Activated B cell treated with CpG ODN at 0.5 μM for 24 hours (primary cell): ENCODE measurements at places on chromosomes 13 and 19. TPM values are rescaled to one million over a fixed set of nuclear protein-coding genes. Genes with fewer than 3 reads are reported as not detected.

DNA sequence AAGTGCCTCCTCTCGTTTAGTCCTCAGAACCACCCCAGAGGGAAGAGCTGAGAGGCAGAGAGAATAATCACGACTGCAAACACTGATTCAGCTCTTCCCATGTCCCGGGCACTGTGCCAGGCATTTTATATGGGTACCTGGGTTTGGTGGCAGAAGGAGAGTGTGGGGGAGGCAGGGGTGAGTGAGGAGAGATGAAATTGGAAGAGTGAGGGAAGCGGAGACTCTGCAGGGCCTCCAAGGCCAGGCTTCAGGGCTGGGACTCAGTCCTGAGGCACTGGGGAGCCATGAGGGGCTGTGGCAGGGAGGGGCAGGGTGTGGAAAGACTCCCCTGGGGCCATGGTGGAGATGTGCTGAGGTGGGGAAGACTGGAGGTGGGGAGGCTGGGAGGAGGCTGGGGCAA, 8.7 kb downstream of the SYNGR4 start:
- H3K36me3 ChIP-seq: no peaks in the 10 kb centered on the region
- no peak overlapping the region for H3K27ac ChIP-seq
- no peak overlapping the region for H3K4me3 ChIP-seq
- H3K4me1 ChIP-seq: no peaks in the 10 kb centered on the region

The MBD3L2 gene
- total RNA-seq: not detected in 2 replicates

DNA sequence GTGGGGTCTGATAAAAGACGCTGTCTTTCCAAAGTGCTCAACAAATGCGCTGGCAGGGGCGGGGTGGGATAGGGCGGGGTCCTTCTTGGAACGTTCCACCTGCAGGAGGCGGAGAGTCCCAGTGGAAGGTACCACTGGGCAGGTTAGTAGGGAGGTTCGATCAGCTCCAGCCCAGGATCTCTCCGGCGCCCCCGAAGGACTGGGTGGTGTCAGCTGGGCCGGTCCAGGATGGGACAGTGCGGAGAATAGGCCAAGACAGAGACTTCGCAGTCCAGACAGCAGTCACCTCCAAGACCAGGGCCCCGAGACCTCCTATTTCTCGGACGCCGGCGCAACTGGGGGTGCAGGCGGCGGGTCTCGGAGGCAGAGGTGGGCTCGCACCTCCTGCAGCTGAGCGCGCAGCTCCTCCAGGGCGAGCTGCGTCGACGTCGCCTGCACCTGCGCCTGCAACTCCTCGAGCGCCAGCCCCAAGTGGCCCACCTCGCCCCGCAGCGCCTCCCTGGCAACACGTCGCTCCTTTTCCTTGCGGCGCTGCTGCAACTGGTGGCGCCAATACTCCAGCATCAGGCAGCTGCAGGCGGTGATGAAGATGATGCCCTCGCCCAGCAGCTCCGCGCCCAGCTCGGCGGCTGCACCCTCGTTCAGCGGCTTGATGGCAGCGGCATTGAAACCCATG, 21.6 kb downstream of the VASP start:
- peak overlapping the region; percentile 44 for H3K4me3 ChIP-seq
- no peaks in the 10 kb centered on the region for H3K27me3 ChIP-seq
- DNase-seq: no peak
- H3K27ac ChIP-seq: peak overlapping the region; percentile 18

DNA sequence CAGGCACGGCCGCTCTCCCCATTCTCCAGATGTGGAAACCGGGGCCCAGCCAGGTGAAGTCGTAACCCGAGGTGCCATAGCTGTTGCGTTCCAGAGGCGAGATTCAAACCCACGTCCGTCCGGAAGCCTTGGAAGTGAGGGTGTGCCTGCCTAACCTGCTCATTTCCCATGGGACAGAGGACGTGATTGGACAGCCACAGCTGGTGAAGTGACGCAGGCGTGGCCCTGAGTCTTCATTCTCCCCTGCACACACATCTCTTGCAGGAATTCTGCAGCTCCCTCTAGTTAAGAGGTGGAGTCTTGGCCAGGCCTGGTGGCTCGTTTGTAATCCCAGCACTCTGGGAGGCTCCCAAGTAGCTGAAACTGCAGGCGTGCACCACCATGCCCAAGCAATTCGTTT, 16.8 kb downstream of the MEIS3 start:
- no peaks in the 10 kb centered on the region for H3K4me1 ChIP-seq
- H3K36me3 ChIP-seq: no peaks in the 10 kb centered on the region
- DNase-seq: no peak
- H3K27ac ChIP-seq: no peak overlapping the region
- no peak overlapping the region for H3K4me3 ChIP-seq
- H3K27me3 ChIP-seq: peaks cover 42% of the 10 kb centered on the region

- H3K4me3 ChIP-seq: no peak overlapping the region
- H3K27me3 ChIP-seq: peaks cover 19% of the 10 kb centered on the region
Measured at GRCh38 chr13:38921081-38921480, 69.5 kb downstream of the STOML3 start.

DNA sequence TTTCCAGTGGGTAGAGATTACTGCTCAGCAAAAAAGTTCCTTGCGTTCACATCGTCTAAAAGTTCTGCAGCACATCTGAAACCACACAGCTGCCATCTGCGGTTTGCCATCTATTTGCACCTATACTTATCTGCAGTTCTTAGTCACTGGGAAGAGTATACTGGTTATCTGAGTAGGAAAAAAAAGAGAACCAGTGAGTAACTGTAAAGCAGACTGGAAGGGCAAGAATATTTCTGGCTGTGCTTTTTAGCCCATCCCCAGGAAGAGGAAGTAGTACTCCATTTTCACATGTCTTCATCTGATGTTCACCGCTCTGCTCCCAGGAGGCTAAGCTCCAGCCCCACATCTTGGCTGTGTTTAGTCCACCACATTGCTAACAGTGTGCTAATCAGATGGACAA, 35.6 kb downstream of the EFNB2 start:
- DNase-seq: no peak
- H3K27me3 ChIP-seq: peaks cover 37% of the 10 kb centered on the region
- peaks cover 4% of the 10 kb centered on the region for H3K4me1 ChIP-seq

GRCh38 chr19:48190288-48190884, 19.9 kb downstream of the ZSWIM9 start:
- peaks cover 8% of the 10 kb centered on the region for H3K36me3 ChIP-seq
- H3K4me3 ChIP-seq: no peak overlapping the region
- peaks cover 25% of the 10 kb centered on the region for H3K4me1 ChIP-seq
- H3K27ac ChIP-seq: no peak overlapping the region
- H3K27me3 ChIP-seq: no peaks in the 10 kb centered on the region

DNA sequence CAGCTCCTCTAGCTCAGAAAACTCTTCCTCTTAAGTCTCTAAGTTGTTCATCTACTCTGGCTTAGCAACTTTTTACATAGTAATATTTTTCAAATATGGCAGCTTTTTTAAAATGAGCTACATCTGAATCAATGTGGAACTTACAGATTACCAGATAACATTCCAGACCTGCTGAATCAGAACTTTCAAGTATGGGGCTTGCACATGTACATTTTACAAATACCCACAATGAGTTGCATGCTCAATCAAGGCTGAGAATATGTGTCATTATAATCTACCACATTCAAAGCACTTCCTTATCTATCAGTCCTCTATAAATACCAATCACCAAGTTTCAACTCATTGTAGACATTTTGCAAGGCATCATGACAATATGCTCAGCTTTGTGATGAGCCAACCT, 383.1 kb downstream of the FGF14 start:
- no peak for DNase-seq
- H3K4me3 ChIP-seq: no peak overlapping the region
- H3K27ac ChIP-seq: no peak overlapping the region
- H3K27me3 ChIP-seq: no peaks in the 10 kb centered on the region
- H3K36me3 ChIP-seq: no peaks in the 10 kb centered on the region

The PROZ gene
- not detected in 2 replicates for total RNA-seq

- H3K4me3 ChIP-seq: no peak overlapping the region
- no peaks in the 10 kb centered on the region for H3K27me3 ChIP-seq
- H3K36me3 ChIP-seq: peaks cover 44% of the 10 kb centered on the region
- H3K4me1 ChIP-seq: no peaks in the 10 kb centered on the region
- H3K27ac ChIP-seq: no peak overlapping the region
Measured at GRCh38 chr19:4675346-4675745, 5.2 kb upstream of the MYDGF start.

The CACNG7 gene
- not detected in 2 replicates for total RNA-seq

GRCh38 chr13:99133848-99134247, 66.8 kb upstream of the UBAC2 start:
- H3K27ac ChIP-seq: no peak overlapping the region
- no peak overlapping the region for H3K4me3 ChIP-seq
- no peaks in the 10 kb centered on the region for H3K27me3 ChIP-seq
- H3K4me1 ChIP-seq: no peaks in the 10 kb centered on the region
- no peaks in the 10 kb centered on the region for H3K36me3 ChIP-seq
- DNase-seq: no peak

The NCR1 gene
- total RNA-seq: not detected in 2 replicates

GRCh38 chr19:16319481-16319880, 5.1 kb upstream of the KLF2 start:
- H3K27ac ChIP-seq: peak overlapping the region; percentile 12
- H3K4me1 ChIP-seq: peaks cover 58% of the 10 kb centered on the region
- no peak for DNase-seq
- no peaks in the 10 kb centered on the region for H3K27me3 ChIP-seq

DNA sequence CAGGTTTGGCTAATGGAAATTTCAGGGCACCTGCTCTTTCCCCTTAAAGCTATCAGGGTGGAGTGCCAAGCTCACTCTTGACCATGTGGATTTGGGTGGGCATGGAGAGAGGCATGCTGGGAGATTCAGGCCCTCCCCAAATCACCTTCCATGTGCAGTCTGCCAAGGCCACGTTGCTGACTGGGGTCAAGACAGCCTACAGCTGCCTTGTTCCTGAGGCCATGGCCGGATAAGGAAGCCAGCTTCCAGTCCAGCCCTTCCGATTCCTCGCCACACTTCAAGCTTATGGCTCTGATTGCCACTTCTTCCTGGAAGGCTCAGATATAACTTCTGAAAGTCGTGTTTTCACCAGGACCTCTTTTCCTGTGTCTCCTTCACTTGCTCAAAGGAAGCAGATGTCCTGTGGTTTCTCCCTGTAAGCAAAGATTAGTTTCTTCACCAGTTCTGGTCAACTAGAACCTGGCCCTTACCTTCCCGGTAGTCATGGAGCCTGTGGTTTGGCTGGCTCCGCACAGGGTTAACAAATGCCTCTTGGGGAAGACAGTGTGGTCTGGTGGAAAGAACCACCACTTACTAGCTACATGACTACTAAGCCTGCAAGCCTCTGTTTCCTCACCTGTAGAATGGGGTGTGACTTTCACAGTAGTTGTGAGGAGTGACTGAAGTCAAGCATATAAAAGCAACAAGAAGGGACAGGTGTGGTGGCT, 16.1 kb upstream of the TPT1 start:
- no peaks in the 10 kb centered on the region for H3K27me3 ChIP-seq
- DNase-seq: no peak
- H3K27ac ChIP-seq: no peak overlapping the region
- H3K4me1 ChIP-seq: peaks cover 7% of the 10 kb centered on the region
- H3K4me3 ChIP-seq: no peak overlapping the region

The ZNF534 gene
- 0.16 TPM in 1 of 2 replicates, not detected in the other for total RNA-seq

DNA sequence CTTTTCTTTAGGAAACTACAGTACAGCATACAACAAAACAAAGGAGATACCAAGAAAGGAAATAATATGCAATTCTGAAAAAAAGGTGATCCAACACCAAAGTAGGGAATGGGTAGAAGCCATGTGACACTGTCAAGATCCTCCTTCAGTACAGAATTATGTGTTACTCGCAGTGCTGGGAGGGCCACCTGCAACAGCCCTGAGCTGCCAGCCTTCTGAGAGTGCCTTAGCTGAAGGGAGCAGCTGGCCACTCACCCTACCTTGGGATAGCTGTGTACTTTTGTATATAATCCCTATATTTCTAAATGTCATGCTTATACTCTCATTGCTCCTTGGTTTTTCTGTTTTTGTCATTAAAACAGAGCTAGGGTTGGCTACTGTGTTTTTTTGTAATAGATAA, 1518.2 kb upstream of the PCDH20 start:
- H3K4me1 ChIP-seq: no peaks in the 10 kb centered on the region
- H3K4me3 ChIP-seq: no peak overlapping the region
- no peak overlapping the region for H3K27ac ChIP-seq
- no peak for DNase-seq
- no peaks in the 10 kb centered on the region for H3K27me3 ChIP-seq

DNA sequence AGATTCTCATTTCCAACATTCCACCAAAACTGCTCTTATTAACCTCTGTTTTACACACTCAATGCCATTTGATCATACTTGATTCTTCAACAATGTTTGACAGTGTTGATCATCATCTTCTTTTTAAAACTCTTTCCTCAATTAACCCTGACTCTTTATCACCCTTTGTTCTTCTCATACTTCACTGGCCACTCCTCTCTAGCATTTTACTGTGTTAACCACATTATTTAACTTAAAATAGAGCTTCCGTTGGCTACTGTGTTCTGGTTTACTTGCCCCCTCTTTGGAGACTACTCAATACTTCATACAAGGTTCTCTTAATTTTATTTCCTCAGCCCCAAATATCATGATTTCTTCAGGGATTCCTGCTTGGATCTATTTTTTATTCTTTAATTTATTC, 121.1 kb upstream of the SPRY2 start:
- H3K36me3 ChIP-seq: no peaks in the 10 kb centered on the region
- no peak for DNase-seq
- H3K27ac ChIP-seq: no peak overlapping the region
- H3K4me3 ChIP-seq: no peak overlapping the region

GRCh38 chr19:17540174-17540573, 15.3 kb upstream of the COLGALT1 start:
- DNase-seq: no peak
- peaks cover 84% of the 10 kb centered on the region for H3K36me3 ChIP-seq
- no peak overlapping the region for H3K4me3 ChIP-seq

The GNA15 gene
- total RNA-seq: 0.80 and 1.3 TPM in 2 replicates
